Neural crest cell (in vitro differentiated cells): ENCODE measurements at places on chromosomes 3 and 15.

DNA sequence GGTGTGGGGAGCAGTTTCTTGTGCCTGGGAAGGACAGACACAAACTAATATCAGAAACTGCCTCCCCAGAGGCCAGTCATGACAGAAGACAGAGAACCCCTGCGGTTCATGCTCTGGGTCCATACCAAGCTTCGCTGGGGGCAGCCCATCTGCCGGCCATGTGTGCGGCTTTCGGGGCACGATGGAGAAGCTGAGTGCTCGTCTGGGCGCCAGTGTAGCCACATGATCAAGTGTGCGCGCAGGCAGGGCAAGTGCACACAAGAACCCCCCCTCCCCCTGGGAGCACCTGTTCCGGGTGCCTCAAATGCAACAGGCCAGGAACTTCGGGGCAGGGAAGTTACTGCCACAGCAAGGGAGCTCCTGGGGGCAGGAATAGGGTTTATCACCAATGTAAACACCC is 1.8 kb downstream of the ADAMTS17 start:
- no peak for DNase-seq

DNA sequence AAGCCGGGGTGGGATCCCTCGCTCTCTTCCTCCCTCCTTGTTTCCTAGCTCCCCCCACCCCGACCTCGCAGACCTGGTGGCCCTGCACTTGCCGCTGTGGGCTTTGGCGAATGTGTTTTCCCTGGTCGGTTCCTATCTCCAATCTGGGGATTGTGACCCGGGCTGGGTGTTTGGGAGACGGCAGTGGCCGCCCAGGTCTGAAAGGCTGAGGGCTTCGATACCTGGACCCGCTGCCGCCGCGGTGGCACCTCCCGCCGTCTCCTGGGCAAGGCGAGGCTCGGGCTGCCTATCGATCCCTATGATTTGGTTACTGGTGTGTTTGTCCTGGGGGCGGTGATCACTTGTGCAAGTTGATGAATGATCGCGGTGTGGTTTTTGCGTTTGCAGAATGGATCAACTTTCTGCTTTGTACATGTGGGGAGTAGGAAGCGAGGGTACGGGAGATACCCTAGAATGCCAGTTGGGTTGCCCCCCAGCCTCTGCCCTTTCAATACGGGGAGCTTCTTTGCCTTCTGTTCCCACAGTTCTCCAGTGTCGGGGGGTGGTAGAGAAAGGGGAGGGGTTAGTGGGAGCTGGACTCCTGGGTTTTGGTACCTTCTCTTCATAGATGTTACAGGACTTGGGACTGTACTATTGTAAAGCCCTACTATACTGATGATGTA is 3.0 kb downstream of the BBX start:
- peak; percentile 7 for DNase-seq

GRCh38 chr3:32620611-32621310 is 50.1 kb upstream of the DYNC1LI1 start:
- DNase-seq = no peak

DNA sequence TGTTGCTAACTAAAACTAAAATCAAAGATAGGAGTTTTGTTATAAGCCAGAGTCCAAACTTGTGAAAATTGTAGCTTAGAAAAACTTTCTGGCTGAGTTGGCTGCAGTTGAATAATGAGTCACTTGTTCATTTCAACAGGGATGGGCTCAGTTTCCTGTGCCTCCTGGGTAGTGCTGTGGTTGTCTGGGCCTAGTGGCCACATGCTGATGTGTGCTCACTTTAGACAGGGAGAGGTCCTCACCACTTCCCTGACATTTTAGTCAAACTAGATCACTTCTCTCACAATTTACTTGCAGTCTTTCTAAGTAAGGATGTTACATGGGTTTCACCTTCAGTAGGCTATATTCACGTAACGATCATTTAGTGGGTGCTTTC is 6.3 kb upstream of the UBE2Q2 start:
- no peak for DNase-seq

DNA sequence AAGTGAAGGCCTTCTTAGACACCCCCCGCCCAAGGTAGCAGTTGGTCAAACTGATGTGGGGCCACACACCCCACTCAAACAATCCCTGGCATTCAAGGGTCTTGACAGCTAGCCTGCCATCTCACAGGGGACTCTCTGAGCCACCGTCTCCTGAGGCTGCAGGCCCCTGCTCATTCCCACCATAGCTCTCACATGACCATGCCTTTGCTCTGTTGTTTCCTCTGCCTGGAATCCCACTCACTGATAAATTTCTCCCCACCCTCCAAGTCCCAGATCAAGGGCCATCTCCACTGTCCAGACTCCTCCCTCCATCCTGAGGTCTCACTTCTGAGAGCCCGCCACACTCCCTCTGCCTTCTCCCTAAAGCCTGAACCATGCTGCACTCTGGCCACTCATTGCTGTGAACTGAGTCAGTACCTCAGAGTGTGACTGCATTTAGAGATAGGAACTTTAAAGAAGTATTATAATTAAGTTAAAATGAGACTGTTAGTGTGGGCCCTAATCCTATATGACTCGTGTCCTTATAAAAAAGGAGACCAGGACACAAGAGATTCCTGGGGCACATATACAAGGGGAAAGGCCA is 10.0 kb downstream of the WNT7A start:
- DNase-seq = no peak
